ENCODE measurements at places on chromosomes 2 and 18.

GRCh38 chr2:145654746-145655145, 1134.8 kb upstream of the ZEB2 start:
- no peak for DNase-seq

DNA sequence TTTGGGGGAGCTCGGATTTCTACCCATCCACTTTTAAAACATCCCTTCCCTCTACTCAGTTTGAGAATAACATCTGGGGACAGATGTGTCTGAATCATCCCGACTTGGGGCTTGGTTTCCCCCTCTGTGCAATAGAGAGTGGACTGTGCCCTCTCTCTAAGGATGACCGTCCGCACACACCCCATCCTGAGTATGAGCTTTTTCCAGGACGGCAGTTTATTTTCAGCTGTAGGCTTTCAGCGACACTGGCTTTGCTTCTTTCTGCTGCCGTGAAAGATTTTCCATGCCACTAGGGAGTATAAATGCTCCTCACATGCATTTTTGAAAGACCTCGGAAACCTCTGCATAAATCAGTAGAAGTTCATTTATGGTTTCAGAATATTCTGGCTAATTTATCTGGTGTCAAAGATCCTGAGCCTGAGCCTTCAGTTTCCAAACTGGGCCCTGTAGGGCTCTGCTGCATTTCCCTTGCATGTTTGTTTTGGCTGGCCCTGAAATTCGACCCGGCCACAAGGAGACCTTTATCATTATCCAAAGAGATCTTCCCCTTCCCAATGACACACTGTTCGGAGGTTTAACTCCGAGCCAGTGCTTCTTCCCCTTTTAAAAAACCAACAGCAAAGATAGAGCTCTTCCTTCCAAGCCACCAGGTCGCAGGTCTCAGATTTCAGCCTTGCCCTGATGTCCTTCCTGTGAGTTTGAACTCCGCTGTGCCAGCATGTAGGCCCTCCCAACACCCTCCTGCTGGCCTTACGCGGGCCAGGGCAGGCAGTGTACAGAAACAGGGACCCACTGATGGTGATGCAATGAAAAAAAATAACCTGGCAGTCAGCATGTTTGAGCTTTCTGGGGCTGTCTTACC, 53.3 kb downstream of the FECH start:
- DNase-seq: no peak

DNA sequence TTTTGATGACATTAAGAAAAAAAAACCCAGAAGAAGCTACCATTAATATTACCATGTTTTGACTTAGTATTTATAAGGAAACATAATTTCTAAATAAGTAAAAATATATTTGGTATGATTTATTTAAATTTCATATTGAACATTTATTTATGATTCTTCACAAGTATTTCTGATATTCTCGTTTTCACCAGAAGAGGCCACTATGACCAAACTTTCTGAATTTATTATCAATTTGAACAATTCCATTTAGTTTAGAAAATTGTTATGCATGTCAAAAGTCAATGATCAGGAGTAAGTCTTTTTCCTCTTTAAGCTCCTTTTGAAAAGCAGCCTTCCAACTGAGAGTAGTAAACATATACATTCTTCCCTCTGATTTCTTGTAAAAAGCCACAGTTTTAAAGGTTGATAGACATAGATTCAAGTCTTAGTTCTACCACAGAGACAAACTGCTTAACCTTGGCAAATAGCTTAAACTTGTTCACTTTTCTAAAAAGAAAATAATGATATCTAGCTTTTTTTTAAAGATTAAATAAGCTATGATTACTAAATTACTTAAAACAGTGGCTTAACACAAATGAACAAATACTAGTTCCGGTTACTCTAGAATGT, 329.9 kb downstream of the TRIB2 start:
- DNase-seq: no peak

DNA sequence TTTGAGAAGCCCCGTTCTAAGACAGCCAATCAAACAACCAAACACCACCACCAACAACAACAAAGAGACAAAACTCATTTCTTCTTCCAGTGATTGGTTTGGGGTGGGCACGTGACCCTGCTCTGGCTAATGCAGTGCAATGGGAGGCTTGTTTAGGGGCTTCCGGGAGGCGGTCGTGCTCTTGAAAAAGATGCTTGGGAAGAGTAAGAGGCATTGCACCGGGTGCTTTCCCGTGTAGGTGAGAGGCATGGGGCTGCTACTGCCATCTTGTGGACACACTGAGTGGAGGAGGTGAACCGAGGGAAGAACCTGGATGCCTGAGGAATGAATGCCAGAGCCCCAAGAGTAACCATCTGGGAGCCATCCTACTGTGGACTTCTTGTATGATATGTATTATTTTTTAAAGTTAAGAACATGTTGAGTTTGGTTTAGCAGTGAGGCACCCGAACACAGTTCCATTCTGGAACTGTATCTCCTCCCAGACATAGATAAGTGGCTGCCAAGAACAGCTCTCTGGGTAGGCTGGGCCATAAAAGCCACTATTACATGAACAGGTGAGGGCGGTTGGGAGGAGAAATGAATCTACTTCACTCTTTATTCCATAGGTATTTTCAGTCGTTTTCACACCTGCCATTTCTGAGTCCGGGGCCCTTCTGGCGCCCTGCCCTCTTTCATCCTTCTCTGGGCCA, 19.1 kb upstream of the ARHGAP25 start:
- DNase-seq: no peak

GRCh38 chr2:240329778-240330177, 105.7 kb upstream of the GPC1 start:
- no peak for DNase-seq

GRCh38 chr2:238251986-238252385, 12.1 kb upstream of the HES6 start:
- no peak for DNase-seq

DNA sequence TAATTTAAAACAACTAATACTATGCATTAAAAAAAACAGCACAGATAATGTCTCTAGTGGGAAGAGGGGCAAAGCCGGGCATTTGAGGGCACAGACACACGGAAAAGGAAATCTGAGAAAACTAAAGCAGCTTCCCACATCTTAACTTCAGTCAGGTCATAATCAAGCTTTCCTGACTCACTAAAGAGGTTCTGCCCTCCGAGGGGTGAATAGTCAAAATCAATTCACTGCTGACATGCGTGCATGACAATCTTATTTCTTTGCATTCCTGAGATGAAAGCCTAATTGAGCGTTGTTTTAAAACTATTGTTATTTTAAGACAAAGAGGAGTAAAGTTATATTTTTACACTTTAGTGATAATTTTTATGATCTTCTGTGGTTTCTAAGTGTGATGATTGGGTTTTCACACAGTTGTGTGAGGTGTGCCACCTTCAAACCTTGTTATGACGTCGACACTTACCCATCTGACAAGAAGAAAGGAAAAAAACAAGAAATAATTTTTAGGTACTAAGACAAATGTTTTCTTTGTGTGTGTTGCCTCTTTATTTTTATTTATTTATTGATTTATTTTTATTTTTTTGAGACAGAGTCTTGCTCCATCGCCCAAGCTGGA, 90.9 kb downstream of the GATA6 start:
- no peak for DNase-seq

DNA sequence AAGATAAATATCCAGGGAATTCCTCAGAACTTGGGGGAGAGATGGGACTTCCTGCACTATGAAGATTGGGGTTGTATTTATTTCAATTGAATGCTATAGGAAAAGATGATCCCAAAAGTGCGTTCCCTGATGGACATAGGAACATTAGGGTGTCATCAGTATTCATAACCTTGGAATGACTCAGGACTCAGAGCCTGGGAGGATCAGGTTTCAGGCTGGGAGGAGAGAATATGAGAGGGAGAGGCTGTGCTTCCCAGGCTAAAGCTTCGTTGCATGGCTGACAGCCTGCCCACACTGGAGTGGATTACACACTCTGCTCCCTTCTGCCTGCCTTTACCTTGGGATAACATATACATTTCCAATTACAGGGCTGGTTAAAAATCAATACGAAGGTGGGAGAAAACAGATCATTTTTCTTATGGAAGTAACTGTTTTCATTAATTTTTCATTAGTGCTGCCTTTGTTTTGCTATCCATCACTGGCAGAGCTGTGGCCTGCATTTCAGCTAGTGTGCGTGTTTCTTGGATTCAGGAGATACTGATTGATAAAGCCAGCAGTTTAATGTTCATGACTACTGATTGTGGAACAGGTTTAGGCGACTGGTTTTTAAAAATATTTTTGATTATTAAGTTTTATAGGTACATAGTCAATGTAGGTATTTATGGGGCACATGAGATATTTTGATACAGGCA, 118.7 kb downstream of the KCTD1 start:
- no peak for DNase-seq

- DNase-seq: no peak
Observed at GRCh38 chr2:86499326-86499725, 58.2 kb downstream of the KDM3A start.

GRCh38 chr2:46461011-46461674, 18.2 kb upstream of the TMEM247 start:
- DNase-seq: peak; percentile 51

DNA sequence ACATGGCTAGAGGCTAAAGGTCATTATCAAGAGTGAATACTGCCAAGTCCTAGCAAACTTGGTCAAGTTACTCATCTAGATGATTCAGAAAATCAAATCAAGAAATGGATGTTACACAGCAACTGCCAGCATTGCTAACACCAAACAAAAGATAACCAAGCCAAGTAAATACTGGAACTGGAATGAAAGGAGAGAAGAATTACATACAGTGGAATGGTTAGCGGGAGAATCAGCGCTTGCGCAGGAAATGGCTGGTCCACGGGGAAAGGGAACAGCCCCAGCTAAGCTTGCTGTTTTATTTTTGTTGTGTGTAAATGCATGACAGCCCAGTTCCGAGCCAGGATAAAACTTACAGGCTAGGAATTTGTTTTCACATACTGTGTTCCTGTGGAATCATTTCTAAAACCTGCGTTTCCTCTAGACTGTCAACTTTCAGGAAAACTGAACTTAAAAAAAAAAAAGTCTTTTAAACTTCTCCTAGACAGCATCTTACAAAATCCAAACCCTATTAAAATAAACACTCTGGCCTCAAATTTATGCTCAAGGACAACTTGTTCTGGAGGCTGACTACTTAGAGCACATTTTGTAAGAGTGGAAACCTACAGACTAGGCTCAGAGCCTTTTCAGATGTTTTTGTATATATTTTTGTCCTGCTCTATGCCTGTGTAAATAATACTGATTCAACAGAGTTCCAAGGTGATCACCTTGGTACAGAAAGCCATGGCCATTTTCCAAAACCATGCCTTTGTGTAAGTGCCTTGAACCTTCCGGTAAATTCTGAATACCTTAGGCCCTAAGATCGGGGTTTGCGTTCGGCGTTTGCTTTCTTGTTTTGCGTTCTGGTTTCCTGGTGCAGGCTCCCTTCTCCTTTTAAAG, 30.7 kb upstream of the TXNDC2 start:
- DNase-seq: no peak

DNA sequence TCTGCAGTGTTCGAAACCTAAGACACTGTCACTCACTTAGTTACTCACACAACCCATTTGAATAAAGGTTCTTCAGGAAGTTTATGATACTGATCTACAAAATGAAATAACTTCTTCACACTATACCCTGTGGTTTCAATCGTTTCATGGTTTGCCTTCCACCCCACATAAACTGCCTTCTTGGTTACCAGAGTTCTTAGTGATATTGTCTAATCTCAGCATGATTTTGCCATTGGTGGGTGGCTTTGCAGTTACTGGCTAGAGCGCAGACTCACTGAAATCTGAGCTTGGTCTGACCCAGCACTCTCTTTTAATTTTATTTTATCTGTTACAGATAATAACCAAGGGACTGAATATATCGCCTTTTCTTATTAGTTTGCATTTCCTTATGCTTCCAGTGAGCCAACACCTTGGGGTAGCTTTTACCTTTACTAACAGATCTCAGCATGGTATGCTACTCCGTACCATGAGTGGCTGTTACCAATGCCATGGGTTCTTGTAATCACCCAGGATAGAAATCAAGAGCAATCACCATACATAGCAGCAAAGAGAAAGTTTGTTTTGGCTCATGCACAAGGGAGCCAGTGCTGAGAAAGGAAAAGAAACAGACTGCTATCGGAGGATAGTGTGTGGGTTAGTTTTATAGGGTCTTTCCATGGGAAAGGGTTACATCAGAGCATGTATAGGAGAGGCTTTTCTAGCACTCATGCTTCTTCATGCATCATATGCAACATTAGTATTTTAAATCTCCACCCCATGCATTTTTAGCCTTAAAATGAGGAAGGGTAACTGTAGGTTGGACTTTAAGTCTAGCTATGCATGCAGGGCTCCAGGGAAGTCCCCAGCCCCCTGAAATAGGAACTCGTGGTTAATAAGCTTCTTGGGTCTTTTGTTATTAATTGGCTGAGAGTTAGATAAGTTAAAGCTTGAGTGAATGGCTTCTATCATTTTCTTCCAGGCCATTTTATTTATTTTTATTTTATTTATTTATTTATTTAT, 33.3 kb downstream of the ANXA4 start:
- DNase-seq: no peak

- no peak for DNase-seq
Observed at GRCh38 chr18:74281980-74282754, 9.6 kb downstream of the CYB5A start.

DNA sequence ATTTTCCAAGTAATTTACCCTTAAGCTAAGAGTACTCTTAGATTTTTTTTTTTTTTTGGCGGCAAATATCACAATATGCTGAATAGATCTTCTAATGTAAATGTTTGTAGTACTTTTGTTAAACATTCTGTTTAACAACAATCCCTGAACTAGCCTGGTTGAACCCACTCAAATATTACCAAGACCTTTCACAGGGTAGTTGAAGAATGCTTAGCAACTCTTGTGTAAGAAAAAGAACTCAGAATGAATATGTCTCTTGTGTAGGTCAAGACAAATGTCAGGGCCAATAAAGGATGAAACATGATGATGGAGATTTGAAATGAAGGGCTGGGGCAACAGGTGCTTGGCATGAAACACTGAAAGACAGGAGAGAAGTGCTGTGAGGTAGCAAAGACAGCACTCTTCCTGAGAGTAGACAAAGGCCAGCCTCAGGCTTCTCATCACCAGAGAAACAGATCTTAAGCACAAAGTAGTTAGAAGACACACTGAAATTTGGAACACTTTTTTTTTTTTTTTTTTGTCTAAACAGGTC, 597.3 kb downstream of the ERBB4 start:
- no peak for DNase-seq

GRCh38 chr2:214395040-214395439, 15.8 kb upstream of the VWC2L start:
- no peak for DNase-seq

- DNase-seq: no peak
Observed at GRCh38 chr2:217979151-217979811, 23.5 kb downstream of the TNS1 start.

GRCh38 chr2:47595687-47596086, 187.3 kb upstream of the MSH6 start:
- no peak for DNase-seq

GRCh38 chr2:68643011-68643873, at the start of gene PROKR1:
TSS of gene PROKR1 (plus strand) at chr2:68643579. CDS start at chr2:68645822, 2,243 bp downstream.
- DNase-seq: no peak

- no peak for DNase-seq
Observed at GRCh38 chr18:35938158-35938557, 34.3 kb upstream of the RMP24 start.

GRCh38 chr2:29921560-29921915, at the start of gene ALK:
TSS of gene ALK (minus strand) at chr2:29921586. CDS start at chr2:29920659, 927 bp downstream.
- DNase-seq: no peak

Measured in bone marrow (tissue), 2 donors.